ENCODE measurements at places on chromosomes 4 and X.

DNA sequence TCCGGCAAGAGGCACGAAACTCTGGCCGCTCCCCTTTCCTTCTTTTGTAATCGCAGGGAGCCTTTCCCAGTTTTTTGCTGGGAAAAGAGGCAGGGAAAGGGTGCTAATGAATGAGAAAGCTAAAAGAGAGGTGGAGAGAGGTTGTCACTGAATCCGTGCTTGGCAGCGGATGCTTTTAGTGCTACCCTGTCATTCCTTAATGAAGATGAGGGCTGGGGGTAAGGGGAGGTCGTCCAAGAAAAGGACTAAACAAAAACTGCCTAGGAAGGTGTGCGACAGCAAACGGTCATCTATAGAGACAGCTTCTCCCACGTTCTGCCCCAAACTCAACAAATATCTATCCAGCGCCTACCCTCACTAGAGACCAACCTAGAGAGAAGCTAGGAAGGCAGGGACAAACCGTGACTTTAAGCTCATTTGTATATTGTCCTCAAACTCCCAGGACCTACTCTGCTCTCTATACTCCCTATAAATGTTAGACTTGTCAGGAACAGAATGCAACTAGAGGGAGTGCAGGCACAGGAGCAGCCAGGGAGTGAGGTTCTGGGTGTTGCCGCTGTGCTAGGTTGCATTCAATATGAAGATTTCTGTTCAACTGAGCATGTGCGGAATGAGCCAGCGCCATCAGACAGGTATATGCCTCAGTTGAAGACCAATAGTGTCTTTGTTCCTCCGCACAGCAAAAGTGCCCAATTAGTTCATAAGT lies 777 bp upstream of the CASK start:
- DNase-seq = no peak

GRCh38 chr4:38091636-38092035 lies 131.4 kb downstream of the PTTG2 start:
- no peak for DNase-seq

DNA sequence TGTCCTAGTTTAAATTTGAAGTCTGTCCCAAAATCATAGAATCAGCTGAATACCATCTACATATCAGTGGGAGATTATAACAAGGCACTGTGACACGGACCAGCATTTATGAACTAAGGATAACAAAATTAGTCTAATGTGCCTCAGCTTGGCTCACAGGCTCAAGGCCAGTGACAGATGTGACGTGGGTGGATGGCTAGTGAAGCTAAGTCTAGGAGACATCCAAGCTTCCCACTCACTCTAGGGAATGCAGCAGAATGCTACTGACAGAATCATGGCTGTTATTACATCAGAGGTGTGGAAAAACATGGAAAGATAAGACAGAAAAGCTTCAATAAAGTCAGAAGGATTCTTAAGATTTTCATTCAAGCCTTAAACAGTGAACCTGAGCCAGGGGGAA lies 329.9 kb downstream of the NAF1 start:
- DNase-seq = no peak

DNA sequence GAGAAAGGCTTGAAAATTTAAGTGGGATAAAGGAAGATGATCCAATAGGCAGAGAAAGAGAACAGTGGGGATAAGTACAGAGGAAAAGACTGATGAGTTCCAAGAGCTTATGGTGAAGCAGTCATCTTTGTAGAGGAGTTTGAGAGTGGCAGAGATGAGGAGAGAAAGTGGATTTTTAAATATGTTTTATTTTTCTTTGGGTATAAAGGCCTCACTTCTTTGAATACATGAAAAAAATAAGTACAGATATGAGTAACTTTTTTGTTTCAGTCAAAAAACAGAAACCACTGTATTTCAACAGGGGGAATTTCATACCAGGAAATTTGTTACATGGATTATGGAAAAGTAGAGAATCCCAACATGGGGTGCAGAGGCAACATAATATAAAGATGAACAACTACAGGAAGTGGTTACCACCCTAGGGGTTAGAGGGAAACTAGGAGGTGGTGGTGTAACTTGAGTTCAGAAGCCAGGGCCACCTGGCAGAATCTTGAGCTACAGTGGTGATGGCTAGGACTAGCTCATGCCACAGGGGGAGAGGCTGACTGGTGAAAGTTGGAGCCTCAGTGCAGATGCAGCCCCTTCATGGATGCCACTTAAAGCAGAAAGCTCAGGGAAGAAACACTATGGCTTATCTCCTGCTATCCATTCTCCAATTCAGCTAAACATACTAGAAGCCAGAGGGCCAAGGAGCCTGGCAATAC lies 3.4 kb upstream of the CYBB start:
- no peak for DNase-seq

GRCh38 chr4:80042821-80043220 lies 30.2 kb downstream of the ANTXR2 start:
- no peak for DNase-seq

DNA sequence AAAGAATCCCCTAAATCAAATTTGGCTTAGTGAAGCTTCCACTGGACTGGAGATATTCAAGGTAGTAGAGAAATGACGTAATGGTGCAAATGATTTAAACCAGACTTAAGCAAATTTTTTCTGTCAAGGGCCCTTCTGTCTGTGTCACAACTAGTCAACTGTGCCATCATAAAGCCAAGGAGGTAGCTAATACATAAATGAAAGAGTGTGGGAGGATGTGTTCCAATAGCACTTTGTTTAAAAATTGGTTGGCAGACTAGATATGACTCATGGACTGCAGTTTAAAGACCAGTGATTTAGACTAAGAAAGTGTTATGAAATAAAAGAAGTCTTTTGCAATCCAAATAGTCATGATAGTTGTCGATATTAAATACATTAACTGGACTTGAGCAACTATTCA lies 24.3 kb upstream of the TEX13C start:
- no peak for DNase-seq

Measured in progenitor cell of endocrine pancreas (in vitro differentiated cells).